NCI-H460 (cell line): ENCODE measurements at places on chromosomes 6 and 20.

GRCh38 chr6:148969603-148970061, 222.8 kb downstream of the UST start:
- DNase-seq = no peak

DNA sequence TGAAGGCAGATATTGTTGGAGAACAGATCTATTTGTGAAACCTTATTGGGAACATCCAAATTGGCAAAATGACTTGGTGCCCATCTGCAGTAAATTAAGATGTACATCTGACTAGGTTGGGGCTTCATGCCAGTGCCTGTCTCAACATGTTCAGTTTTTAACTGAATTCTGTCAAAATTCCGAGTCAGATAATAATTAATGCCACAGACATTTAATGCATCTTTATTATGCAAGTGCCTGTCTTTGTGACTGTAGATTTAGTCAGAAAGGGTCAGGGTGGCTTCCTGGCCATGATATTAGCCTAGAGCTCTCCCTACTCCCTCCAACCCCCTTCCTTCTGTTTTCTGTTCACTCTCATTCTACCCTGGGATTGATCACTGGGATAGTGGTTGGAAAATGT, 199.3 kb upstream of the FLRT3 start:
- DNase-seq = no peak

DNA sequence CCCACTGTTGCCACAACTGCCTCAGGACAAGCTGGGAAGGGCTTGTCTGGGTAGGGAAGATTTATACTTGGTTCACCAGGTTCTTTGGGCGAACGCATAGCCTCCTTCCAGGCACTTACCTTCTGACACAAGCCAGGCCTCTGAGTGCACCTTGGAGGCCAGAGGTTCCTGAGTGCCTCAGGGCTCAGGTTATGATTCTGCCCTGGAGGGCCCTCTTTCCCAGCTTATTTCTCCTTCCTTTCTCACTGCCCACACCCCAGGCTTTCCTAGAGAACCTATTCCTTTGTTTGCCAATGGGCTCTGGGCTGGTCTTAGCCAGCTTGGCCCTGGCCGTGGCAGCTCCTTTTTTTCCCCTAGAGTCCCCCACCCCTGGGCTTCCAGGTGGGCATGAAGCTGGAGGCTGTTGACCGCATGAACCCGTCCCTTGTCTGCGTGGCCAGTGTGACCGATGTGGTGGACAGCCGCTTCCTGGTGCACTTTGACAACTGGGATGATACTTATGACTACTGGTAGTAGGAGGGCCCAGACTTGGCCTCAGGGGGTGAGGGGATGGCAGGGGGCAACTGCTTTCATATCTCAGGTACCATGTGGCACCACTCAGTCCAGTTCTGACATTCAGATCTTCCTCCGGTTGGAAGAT, 25.0 kb downstream of the L3MBTL1 start:
- no peak for DNase-seq

- DNase-seq = no peak
Measured at GRCh38 chr20:1973601-1974440, 20.0 kb downstream of the PDYN start.

- DNase-seq = no peak
Measured at GRCh38 chr20:59726281-59726595, 121.9 kb downstream of the PHACTR3 start.

DNA sequence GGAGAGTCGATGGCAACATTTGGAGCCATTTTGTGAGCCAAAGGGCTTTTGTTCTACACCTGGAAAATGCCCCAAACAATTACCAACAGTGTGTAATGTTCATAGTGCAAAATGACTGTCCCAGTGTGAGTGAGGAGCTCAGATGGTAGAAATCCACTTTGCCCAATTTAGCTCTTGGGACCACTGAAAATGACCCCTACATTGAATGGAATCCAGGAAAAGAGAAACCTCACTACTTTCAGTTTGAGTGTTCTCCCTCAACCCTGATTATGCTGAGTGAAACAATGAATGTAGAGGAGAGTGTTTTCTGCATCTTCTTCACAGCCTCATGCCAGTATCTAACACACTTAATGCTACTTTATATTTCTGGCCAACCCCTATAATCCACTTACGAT, 84.9 kb upstream of the NRN1 start:
- DNase-seq = no peak

DNA sequence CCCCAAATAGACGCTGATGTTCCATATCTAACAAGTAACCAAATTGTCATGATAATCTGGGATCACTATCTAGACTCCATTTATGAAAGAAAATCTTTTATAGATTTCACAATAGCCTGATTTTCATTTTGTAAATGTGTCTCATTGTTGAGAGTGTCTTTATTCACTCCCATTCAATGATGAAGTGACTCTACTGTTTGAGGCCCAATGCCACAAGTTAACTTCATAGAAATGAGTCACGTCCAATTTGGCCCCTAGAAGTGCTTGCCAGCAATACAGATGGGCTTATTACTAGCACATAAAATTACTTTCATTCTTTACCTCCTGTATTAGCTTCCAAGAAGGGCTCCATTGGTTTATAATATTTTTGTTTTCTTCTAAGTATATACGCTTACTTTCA, 6.3 kb downstream of the IPCEF1 start:
- no peak for DNase-seq

DNA sequence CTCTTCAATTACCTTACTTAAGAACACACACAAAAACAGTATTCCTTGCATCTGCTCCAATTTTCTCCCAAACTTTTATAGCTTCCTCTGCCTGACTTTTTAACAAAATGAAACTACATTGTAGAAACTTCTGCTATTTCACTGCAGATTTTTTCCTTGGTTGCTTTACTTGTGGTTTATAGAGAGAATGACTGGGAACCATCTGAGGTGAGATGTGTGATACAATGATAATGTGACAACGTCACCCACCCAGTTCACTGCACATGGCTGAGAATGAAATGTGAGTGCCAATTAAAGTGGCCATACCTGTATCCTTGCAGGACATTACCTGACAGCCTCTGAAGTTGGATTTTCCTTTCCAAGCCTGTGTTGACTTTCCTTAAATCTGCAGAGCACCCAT, 258.4 kb downstream of the CD83 start:
- DNase-seq = no peak

- no peak for DNase-seq
Measured at GRCh38 chr6:27428966-27429365, 40.4 kb downstream of the ZNF391 start.

- DNase-seq = no peak
Measured at GRCh38 chr6:125751334-125751916, 2.0 kb downstream of the HEY2 start.

GRCh38 chr6:70118670-70119069, 184.2 kb downstream of the COL9A1 start:
- no peak for DNase-seq

DNA sequence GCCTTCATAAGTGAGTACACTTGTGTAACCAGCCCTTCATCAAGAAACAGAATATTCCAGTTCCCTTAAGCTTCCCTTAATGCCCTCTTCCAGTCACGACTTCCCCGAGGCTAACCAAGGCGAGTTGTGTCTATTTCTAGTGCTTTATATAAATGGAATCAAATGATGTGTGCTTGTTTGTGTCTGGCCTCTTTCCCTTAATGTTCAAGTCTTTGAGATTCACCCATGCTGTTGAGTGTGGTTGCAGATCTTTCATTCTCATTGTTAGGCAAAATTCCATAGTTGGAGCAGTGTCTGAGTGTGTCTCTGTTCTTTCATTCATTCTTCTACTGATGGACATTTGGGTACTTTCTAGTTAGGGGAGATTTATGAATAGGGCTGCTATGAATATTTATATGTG, 135.0 kb downstream of the CEBPB start:
- no peak for DNase-seq

DNA sequence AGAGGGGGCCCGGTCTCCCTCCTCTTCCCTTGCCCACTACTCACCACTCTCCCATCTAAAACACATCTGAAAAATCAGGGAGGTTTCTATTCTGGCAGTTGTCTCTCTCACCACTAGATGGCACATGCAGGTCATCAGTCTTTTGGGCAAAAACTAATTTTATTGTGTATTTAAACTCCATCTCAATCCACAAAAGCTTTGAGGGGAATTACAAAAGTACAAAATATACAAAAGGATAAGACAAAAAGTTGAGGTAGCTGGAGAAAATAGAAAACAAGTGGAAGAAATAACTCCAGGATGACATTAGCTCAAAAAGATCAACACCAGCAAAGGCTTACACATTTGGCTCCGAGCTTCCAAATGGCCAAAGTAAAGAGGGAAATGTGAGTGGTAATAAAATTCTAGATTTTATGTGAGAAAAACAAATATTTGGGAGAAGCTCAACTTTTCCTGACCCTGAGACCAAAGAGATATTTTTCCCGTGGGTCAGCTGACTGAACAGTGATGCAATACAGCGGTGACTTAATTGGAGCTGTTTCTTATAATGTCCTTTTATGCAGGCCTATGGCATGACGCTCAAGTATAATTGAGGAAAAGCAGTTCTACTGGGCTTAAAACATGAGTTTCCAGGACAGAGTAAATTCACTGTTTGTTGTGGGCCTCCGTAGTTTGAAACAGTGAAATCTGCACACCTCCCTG, 79.8 kb upstream of the CHD6 start:
- peak; percentile 46 for DNase-seq

DNA sequence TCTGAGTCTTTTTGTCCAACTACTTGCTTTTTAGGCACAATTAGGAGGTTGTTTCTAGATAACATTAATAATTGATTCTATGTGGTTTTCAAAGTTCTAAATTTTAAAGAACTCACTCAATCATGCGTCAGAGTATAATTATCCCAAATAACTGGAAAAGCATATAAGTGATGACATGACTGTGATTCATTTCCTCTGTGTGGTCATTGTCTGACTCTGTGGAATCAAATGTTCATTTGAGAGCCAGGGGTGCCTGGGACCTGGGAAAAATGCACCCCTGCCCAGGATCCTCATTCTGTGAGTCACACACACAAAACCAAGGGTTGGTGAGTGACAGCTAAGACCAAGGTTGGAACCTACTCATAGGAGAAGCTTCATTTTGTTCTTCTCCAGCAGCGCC, 127.1 kb upstream of the MLIP start:
- no peak for DNase-seq

GRCh38 chr6:24501914-24502313, 7.1 kb downstream of the ALDH5A1 start:
- DNase-seq = no peak

DNA sequence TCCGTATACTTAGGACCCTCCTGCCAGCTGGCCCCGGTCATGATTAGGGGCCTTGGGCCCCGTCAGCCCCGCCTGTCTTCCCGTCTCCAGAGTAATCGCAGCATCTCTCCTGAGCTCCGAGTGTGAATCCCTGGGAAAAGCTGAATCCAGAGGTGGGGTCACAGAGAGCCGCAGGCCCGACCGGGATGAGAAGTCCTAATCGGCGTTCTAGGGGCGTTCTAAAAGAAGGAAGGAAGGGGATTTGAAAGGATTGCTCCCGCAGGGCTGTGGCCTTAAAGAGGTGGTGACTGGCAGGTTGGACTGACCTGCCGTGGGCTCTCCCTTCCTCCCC, 371 bp downstream of the HMGN4 start:
- DNase-seq = no peak

- DNase-seq = no peak
Measured at GRCh38 chr6:108721286-108721685, 126.9 kb upstream of the ARMC2 start.

- DNase-seq = no peak
Measured at GRCh38 chr6:40918040-40918651, 120.9 kb downstream of the UNC5CL start.

DNA sequence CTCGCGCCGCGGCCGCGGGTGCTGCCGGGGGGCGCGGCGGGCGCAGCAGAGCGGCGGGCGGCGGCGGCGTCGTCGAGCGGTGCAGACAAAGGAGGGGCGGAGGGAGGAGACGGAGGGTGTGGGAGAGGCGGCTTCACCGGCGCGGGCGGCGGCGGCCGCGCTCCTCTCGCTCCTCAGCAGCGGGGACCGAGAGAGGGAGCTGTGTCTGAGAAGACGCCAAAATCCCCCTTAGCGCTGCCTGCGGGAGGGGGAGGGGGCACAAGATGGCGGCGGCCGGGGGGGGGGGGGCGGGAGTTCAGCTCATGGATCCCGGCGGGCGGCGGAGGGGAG, 296 bp downstream of the ADNP start:
- DNase-seq = no peak

DNA sequence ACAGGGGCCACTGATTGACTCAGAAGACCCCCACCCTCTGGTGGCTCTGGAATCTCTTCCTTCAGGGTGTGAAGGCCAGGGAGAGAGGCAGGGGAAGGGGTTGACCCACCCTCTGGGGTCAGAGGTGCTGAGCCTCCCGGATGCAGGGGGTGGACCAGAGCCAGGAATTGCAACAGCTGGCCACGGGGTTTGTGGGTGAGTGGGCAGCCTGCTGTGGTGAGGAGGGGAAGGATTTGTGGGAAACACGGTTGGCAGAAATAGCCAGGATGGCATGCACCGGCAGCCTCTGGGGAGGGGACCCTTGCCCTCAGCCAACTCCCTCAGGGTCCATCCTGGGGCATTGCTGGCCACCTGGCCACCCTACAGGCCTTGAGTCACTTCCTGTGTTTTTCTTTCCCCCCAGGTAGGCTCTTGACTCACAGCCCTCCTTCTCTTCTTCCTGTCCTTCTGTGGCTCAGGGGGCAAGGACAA, 92.8 kb downstream of the MRPL14 start:
- DNase-seq = no peak

- no peak for DNase-seq
Measured at GRCh38 chr6:75333676-75334200, 49.1 kb upstream of the TMEM30A start.
